ENCODE measurements at places on chromosomes 7 and 10. TPM values are rescaled to one million over a fixed set of nuclear protein-coding genes. Genes with fewer than 3 reads are reported as not detected.
A peak's percentile ranks its signal among the peaks of the same experiment; 100 is the strongest.

DNA sequence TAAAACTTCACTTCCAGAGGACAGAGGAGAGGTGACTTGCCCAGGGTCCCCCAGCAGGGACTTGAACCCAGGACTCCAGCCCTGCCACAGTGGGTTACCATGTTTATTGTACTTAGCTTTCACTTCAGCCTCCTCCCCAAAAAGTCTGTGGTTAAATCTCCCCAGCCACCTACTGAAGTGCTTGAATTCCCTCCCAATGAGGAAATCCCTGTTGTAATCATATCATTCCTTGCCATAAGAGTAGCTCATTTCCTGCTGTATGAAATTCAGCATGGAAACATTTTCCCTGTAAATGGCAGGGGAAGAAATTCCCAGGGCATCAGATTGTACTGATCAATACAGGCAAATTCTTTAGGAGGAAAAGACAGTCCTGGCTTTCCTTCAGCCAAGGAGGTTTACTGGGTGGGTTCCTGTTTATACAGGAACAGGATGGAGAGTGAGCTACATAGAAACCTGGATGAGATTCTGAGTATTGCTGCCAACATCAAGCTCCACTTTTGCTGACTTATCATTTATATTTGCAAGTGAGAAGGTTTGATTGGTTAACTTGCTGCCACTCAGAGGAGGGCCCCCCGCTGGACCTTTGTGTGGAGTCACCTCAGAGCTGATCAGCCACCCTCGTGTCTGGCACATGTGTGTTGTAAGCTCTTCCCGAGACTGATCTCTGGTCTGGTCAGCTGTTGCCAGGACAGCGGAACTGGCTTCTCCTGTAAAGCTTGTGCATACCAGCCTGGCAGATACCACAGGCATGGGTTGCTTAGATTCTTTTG, 16.4 kb upstream of the PDZD8 start:
- no peaks in the 10 kb centered on the region for H3K36me3 ChIP-seq
- H3K27ac ChIP-seq = no peak overlapping the region
- no peak for DNase-seq
- no peaks in the 10 kb centered on the region for H3K27me3 ChIP-seq
- peaks cover 6% of the 10 kb centered on the region for H3K4me1 ChIP-seq

The C10orf90 gene
- not detected for total RNA-seq

The CYP17A1 gene
- 43.2 TPM for total RNA-seq

The GNGT1 gene
- total RNA-seq = not detected

The ATG9B gene
- total RNA-seq = 34.1 TPM

The TMEM254 gene
- 10.3 TPM for total RNA-seq

The NUTM2A gene
- 0.98 TPM for total RNA-seq

DNA sequence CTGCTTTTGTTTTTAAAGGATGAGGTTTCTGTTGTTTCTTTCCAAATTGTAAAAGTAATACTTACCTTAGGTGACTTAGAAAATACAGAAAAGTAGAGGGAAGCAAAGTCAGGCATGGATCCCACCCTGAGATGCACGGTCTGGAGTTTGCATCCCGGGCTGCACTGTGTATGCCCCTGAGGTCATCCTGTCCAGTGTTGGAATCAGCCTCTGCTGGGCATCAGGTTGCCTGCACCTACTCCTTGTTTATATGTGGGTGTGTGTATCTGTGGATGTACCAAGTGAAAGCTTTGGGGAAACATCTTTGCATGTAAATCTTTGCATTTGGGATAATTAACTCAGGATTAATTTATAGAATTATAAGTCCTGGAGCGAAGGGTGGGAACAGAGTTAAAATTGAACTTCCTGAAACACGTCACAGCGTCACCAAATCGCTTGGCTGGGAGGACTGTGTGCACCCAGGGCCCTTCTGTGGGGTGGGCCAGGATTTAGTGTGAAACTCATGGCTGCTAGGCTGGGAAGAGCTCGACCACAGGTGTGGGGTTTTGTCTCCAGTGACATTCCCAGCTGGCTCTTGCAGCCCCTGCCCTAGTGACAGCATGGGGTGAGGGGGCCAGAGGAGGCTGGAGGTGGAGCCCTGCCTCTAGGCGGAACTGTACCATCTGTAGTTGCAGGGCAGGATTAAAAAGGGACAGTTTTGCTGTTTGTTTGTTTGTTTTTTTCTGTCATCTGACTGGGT, 27.9 kb downstream of the GTF2IRD1 start:
- peaks cover 73% of the 10 kb centered on the region for H3K4me1 ChIP-seq
- H3K4me3 ChIP-seq = peak overlapping the region; percentile 46
- no peaks in the 10 kb centered on the region for H3K36me3 ChIP-seq
- H3K27ac ChIP-seq = peak overlapping the region; percentile 97
- H3K27me3 ChIP-seq = no peaks in the 10 kb centered on the region

The GDF2 gene
- total RNA-seq = not detected

- H3K4me1 ChIP-seq = no peaks in the 10 kb centered on the region
- no peaks in the 10 kb centered on the region for H3K27me3 ChIP-seq
- no peaks in the 10 kb centered on the region for H3K36me3 ChIP-seq
- no peak for DNase-seq
- H3K4me3 ChIP-seq = no peak overlapping the region
Observed at GRCh38 chr10:120765226-120765803, 85.8 kb upstream of the WDR11 start.

DNA sequence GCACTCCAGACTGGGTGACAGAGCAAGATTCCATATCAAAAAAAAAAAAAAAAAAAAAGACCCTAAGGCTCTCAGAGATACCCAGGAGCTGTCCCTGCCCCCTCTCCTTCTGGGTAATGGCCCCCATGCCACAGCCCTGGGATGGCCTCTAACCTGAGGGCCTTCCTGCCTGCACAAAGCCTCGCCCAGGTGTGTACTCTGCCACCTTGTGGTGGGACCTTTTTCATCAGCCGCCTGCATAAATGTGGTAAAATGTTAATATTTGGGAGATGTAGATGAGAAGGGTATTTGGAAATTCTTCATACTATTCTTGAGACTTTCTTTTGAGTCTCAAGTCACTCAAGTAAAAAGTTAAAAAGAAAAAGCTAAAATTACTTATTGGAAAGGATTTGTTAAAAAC, 46.3 kb upstream of the RNF216 start:
- H3K36me3 ChIP-seq = no peaks in the 10 kb centered on the region
- peaks cover 13% of the 10 kb centered on the region for H3K4me1 ChIP-seq
- H3K27ac ChIP-seq = no peak overlapping the region
- H3K4me3 ChIP-seq = no peak overlapping the region

- no peak overlapping the region for H3K4me3 ChIP-seq
- DNase-seq = no peak
- H3K27ac ChIP-seq = no peak overlapping the region
- peaks cover 28% of the 10 kb centered on the region for H3K4me1 ChIP-seq
- H3K36me3 ChIP-seq = no peaks in the 10 kb centered on the region
Observed at GRCh38 chr10:75181073-75181472, 29.5 kb upstream of the VDAC2 start.

DNA sequence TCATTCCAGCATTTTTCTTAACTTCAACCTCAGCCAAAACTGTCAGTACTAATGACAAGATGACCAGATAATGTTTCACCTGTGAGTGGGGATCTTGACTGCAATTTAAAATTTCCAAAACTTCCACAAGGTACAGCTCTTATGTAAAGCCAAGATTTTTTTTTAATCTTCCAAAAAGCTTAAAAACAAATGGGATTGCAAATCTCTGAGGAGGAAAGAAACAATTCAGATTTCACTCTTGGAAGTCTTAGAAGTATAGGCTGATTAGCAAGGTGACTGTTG, 90.2 kb downstream of the AGMO start:
- no peaks in the 10 kb centered on the region for H3K36me3 ChIP-seq
- no peaks in the 10 kb centered on the region for H3K4me1 ChIP-seq
- H3K27ac ChIP-seq = no peak overlapping the region
- no peak overlapping the region for H3K4me3 ChIP-seq

DNA sequence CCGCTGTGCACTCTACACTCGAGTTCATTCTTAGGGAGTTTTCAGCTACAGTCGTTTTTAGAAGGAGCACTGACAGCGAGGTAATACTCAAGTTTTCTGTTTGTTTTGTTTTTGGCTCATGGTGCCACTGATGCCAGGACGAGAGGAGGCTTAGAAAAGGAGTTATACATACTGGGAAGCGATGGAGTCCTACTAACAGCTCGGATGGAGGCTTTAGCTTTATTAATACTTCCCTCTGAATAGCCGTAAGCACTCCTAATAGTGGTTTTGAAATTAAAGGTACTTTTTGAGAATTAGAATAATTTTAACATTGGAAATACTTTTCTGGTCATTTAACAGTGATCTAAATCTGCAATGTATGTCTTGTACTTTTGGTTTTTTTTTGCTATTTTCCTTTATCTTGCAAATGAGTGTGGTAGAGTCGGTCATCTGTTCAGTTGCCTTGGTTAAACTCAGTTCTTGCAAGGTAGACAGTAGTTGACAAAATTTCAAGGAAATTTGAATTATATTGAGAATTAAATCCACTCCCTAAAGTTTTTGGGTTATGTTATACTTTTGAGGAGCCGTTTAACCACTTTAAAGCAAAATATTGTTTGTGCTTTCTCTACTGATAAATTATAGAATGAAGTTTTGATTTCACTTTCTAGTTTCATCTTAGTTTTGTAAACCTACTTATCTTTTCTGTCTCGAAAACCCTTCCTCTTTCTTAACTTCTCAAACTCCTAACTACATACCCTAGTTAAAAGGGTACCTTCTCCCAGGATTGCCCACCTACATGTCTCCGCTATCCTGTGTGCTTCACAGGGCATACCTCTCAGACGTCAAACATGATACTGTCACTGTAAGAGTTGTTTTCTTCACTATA, 1.5 kb downstream of the HBP1 start:
- H3K27ac ChIP-seq = peak overlapping the region; percentile 100
- no peaks in the 10 kb centered on the region for H3K36me3 ChIP-seq
- H3K27me3 ChIP-seq = no peaks in the 10 kb centered on the region
- no peak for DNase-seq

- H3K27me3 ChIP-seq = no peaks in the 10 kb centered on the region
- H3K4me3 ChIP-seq = no peak overlapping the region
- no peak for DNase-seq
- H3K36me3 ChIP-seq = no peaks in the 10 kb centered on the region
Observed at GRCh38 chr10:130751851-130752250, 559.7 kb downstream of the TCERG1L start.

GRCh38 chr7:68619526-68619925, 978.7 kb upstream of the AUTS2 start:
- H3K27ac ChIP-seq = no peak overlapping the region
- H3K4me3 ChIP-seq = no peak overlapping the region
- no peaks in the 10 kb centered on the region for H3K4me1 ChIP-seq
- peak; percentile 5 for DNase-seq
- H3K36me3 ChIP-seq = no peaks in the 10 kb centered on the region

DNA sequence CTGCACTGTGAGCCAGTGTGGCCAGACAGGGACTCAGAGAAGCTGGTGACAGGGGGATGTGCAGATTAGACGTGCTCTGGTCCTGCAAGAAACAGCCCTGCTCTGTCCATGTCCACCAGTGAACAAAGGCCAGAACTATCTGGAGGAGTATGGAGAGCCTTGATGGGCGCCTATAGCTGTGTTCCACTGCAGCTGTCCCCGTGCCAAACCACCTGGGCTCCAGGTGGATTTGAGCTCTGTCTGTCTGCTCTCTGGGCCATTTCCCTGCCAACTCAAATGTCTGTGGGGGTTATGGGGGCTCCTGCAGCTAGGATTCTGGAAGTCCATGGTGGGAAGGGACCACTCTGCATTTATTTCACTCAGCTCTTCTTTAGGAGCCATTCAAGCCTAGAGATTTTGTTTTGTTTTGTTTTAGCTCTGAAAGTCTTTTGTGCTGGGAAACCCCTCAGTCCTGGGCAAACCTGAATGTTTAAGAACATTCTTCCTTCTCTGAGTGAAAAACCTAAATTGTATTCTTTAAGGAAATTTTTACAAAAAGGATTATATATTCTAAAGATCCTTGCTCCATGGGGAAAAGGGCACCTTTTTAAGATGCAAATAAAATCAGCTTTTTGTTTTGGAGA, 1039.5 kb upstream of the SORCS1 start:
- DNase-seq = no peak
- no peaks in the 10 kb centered on the region for H3K4me1 ChIP-seq
- H3K27me3 ChIP-seq = no peaks in the 10 kb centered on the region
- no peaks in the 10 kb centered on the region for H3K36me3 ChIP-seq
- H3K27ac ChIP-seq = no peak overlapping the region
- no peak overlapping the region for H3K4me3 ChIP-seq

- H3K4me1 ChIP-seq = no peaks in the 10 kb centered on the region
- no peak for DNase-seq
- H3K27ac ChIP-seq = no peak overlapping the region
- no peaks in the 10 kb centered on the region for H3K36me3 ChIP-seq
- no peaks in the 10 kb centered on the region for H3K27me3 ChIP-seq
- no peak overlapping the region for H3K4me3 ChIP-seq
Observed at GRCh38 chr7:81469869-81470723, 299.8 kb downstream of the HGF start.

DNA sequence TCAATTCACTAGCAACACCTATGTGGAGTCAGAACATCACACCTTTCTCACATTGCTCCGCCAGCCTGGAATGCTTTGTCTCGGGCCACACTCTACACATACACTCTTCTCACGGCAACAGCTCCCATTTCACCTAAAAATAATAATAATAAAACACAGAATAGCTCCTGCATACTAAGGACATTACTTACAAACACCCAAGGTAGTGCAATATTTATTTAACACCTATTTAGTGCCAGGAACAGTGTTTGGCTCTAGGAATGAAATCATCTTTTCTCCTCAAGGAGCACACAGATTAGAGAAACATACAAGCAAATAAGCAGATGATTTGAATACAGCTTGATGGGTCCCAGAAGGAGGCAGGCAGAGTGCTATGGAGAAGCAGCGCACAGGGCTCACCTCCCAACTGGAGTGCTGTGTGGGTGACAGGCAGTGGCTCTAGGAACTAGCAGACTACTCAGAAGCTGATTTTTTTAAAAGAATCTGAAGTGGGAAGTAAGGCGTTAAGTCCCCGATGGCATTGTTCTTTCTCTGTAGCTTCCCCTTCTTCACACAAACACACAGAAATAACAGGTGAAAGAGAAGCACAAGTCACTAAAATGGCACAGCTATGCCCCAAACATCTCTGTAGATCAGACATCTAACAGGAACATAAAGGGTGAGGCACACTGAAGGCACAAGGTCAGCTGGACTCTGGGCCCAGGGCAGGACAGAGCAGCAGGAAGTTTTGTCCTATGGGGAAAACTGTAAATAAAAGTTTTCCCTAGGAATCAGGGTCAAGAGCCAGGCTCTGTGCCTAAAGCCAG, 16.7 kb downstream of the USP6NL start:
- H3K4me3 ChIP-seq = no peak overlapping the region
- H3K27me3 ChIP-seq = no peaks in the 10 kb centered on the region
- no peak overlapping the region for H3K27ac ChIP-seq
- no peak for DNase-seq
- peaks cover 6% of the 10 kb centered on the region for H3K4me1 ChIP-seq
- H3K36me3 ChIP-seq = no peaks in the 10 kb centered on the region

The SFTPA1 gene
- 2.9 TPM for total RNA-seq

- no peak for DNase-seq
- peaks cover 72% of the 10 kb centered on the region for H3K36me3 ChIP-seq
- H3K27me3 ChIP-seq = no peaks in the 10 kb centered on the region
- H3K4me3 ChIP-seq = no peak overlapping the region
- H3K27ac ChIP-seq = no peak overlapping the region
Observed at GRCh38 chr10:104026762-104027161, 58.9 kb downstream of the COL17A1 start.

The MEOX2 gene
- 1.7 TPM for total RNA-seq
